AG08396 (cell line): ENCODE measurements at places on chromosomes 12 and 14.

DNA sequence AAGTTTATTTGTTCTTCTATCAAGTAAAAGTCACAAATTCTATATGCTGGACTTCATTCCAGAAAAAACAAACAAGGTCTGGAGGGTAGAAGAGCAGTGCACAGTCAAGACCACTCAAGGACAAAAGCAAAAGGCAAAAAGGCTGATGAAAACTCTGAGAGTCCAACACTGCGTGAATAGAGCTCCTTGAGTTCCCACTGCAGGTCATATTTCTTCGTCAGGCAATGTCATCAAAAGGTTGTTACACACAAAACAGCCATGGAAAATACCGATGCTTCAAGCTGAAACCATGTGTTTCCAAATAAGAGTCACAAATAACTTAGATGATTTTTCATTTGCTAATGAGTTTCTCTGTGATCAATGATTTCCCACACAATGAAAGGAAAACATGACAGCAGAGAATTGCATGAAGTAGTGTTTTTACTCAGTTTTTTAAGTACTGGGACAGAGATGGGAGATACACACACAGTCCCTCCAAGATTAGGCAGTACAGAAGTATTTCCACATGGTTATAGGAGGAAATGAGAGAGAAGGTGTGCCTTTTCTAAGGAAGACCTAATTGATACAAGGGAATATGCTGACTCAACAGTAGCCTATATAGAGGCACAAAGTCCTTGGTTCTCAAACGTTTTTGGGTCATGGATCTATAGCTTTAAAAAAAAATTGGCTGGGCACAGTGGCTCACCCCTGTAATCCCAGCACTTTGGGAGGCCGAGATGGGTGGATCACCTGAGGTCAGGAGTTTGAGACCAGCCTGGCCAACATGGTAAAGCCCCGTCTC lies 177.7 kb downstream of the MED13L start:
- DNase-seq = no peak

DNA sequence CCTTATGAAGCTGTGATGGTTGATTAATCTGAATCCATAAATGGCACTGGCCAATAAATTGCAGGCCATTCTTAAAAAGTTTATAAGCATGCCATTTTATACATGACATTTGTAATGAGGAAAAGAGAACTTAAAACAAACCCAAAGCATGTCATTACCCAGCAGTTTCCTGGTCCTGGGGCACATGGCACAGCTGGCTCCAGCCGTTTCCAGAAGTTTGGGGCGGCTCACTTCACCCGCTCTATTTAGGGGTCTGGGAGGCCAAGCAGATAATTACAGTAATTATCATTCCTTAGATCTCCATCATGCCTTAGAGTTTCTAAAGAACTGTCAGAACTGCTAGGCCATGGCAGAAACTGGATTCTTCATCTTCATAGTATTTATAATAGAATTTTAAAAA lies 6.4 kb downstream of the ADGRD1 start:
- DNase-seq = no peak

- no peak for DNase-seq
Observed at GRCh38 chr14:99966912-99967311, 98.3 kb upstream of the EVL start.

- DNase-seq = no peak
Observed at GRCh38 chr14:23285530-23286019, 357 bp downstream of the HOMEZ start.
